Uterine smooth muscle cell (primary cell): ENCODE measurements at places on chromosomes 3 and 15. TPM values are rescaled to one million over a fixed set of nuclear protein-coding genes. Genes with fewer than 3 reads are reported as not detected.

Gene GOLGA8S
- under 0.01 and 0.12 TPM in 2 replicates for total RNA-seq

Gene TTC14
- 47.3 and 68.9 TPM in 2 replicates for total RNA-seq

Gene CSTA
- 0.11 and 1.1 TPM in 2 replicates for total RNA-seq

Gene GOLIM4
- total RNA-seq = 76.7 and 83.9 TPM in 2 replicates

Gene EEF1AKMT4
- total RNA-seq = 1.6 and 2.2 TPM in 2 replicates

Gene TUSC7
- total RNA-seq = not detected in 2 replicates

Gene HHATL
- total RNA-seq = not detected in 2 replicates

Gene NKIRAS1
- 14.2 and 14.4 TPM in 2 replicates for total RNA-seq

Gene PRICKLE2
- 12.8 and 28.5 TPM in 2 replicates for total RNA-seq

Gene ACOX2
- 7.7 and 10.2 TPM in 2 replicates for total RNA-seq

Gene KNL1
- total RNA-seq = 11.1 and 43.8 TPM in 2 replicates

Gene SENP8
- 2.5 and 2.7 TPM in 2 replicates for total RNA-seq

Gene AMT
- total RNA-seq = 0.50 and 0.66 TPM in 2 replicates

Gene ERICH6
- total RNA-seq = 0.22 TPM in 1 of 2 replicates, not detected in the other

Gene CYFIP1
- 111 and 126 TPM in 2 replicates for total RNA-seq

Gene ATP13A5
- not detected in 2 replicates for total RNA-seq
